NCI-H1105 (cell line): ENCODE measurements at places on chromosomes 2 and 18.

DNA sequence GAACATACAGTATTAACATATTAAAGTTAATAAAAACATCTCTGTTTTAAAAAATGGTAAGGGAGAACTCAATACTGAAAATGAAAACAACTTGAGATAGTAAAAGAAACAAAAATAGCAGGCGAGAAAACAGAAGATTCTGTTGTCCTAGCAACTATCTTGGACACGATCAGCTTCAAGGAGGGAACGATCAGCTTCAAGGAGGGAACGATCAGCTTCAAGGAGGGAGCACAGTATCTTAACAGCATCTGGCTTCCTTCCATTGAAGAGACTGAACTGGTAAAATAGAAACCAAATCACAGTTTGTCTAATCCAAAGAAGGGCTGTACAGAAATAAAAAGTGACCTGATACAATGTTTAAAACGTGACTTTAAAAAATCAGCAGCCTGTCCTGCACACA, 51.8 kb downstream of the NDUFA10 start:
- DNase-seq = no peak

- no peak for DNase-seq
Measured at GRCh38 chr2:73903313-73903712, 10.5 kb downstream of the ACTG2 start.

DNA sequence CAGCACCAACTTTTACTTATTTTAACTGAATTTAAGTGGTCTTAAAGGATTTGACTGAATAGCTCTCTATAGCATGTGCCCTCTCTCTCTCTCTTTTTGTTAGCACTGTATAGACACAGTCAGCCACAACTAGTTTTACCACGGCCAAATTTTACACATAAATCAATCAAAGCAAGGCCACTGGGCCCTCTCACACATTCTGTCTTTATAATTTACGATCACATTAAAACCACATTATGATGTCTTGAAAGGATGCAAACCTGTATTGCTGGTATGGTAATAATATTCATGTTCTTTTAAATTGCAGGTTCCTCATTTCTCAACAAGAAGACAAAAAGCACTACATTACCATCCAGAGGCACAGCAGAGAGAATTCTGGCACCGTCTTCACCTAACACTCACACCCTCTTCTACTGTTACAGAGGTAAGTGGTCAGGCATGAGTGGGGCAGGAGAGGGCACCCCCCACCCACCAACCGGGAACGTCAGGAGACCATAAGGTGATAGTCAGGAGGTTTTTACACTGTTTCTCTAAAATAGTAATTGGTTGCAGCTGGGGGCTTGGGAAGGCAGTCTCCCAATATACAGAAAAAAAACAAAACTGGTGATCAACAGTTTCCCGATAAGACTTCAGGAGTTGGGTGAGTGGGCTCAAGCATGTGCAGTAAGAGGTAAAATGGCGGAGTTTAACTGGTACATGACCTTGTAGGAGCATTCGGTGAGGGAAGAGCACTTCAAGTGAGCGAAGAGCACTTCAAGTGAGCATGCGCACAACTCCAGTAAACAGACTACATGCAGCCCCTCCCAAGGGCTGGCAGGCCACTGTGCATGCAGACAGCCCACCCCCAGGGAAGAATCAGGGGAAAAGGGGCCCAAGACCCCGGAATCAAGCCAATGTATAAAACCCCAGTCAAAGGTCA, 296.7 kb downstream of the PIEZO2 start:
- no peak for DNase-seq

GRCh38 chr2:28282248-28282647, 110.4 kb upstream of the FOSL2 start:
- no peak for DNase-seq

GRCh38 chr2:42736598-42737322, 27.2 kb downstream of the OXER1 start:
- DNase-seq = no peak

DNA sequence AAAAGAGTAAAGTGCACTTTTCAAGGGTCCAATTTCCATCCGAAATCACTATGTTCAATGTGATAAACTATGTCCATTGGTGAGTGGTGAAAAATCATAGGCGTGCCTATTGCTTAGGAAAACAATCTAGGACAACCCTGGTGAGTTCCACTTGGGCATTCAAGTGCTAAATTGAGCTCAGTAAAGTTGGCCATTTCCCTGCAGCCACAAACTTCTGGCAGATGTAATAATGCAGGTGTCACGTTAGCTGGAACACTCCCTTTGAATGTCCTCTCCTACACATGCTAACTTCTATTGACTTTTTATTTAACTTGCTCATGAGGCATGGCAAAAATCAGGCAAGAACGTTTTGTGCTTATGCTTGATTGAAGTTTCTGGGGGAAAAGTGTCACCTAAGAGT, 67.1 kb downstream of the CPS1 start:
- DNase-seq = peak; percentile 10

DNA sequence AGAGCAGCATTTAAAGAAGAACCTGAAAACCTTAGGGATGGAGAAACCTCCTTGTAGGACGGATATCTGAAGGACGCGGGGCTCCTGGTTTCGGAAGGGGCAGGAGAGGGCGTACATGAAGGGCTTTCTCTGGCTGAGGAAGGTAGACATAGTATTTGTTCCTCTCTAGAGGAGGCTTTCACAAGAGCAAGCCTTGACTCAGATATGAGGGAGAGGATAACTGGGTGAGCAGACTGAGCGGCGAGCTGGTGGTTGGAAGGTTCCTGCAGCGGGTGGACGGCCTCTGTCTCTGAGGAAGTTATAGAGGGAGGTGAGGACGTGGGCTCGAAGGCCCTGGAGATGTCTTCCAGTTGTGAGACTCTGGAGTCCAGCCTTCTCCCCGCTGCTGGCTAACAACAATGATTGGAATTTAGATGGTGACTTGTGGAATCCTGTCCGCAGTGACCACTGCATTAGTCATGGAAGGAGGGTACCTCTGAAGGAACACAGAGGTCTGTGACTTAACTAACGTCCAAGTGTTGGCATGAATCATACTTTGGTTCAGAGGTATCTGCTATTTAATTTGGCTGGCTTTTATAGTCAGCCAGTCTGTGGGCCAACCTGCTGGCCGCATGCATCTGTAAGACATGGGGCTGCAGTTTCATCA, 80.9 kb downstream of the ASAP2 start:
- no peak for DNase-seq

- DNase-seq = no peak
Measured at GRCh38 chr18:3625742-3626091, 175.7 kb downstream of the TGIF1 start.

- no peak for DNase-seq
Measured at GRCh38 chr2:21910832-21911507, 787.2 kb downstream of the TDRD15 start.

DNA sequence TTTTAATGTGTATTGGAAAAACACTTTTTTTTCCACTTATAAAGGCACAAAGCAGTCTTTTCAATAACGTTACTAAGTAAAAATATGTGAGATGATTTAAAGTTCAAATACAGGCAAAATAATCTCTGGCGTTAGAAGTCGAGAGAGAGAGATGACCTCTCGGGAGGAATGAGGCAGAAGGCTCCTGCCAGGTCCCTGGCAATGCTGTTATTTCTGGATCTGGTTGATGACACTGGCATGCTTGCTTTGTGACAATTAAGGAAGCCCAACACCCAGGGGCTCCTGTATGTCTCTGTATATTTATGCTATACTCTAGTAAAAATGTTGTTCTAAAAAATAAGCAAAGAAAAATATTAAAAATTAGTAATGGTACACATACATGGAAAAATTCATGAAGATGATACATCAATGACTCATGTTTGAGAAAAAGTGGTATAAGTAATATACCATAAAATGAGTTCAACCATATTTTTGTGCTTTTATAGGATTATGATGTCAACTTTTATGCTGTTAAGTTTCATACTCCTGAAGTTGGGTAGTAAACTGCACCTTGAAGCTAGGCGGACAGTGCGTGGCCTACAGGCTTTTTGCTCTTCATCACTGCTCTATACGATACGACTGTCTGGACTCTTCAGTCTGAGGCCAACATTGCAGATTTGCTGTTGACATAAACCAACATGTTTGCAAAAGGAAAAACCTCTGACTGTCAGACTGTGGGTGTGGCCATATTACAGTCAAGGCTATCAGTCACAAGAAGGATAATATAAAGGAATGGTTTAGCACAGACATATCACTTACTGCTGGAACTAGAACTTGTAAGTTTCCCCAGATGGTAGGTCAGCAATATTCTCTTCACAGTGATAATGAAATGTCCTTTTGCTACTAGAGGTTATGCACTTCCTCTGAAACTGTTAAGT, 19.8 kb downstream of the VPS4B start:
- DNase-seq = no peak

DNA sequence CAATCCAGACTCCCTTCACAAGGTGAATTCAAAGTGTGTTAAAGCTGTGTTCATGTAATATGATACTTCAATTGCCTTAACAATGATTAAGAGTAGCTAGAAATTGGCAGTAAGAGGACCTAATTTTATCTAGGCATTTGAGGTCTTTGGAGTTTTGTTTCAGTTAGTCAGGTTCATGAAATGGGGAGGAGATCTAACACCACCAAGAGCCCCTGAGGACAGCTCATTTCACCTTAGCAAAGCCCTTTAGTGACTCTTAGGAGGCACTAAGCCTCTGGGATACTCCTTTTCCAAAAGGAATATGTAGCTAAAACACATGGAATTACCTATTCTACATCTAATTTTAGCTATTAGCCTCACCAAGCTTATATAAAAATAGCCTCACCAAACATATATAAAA, 716.5 kb upstream of the RAB6C start:
- peak; percentile 5 for DNase-seq

GRCh38 chr2:135490376-135490775, 40.6 kb downstream of the ZRANB3 start:
- DNase-seq = no peak

GRCh38 chr2:201320701-201321100, 36.4 kb downstream of the FLACC1 start:
- no peak for DNase-seq

GRCh38 chr2:71748227-71748626, 294.9 kb downstream of the DYSF start:
- no peak for DNase-seq

- no peak for DNase-seq
Measured at GRCh38 chr2:55403256-55403998, 16.2 kb downstream of the CCDC88A start.

- no peak for DNase-seq
Measured at GRCh38 chr2:213010106-213010779, 141.2 kb downstream of the IKZF2 start.

DNA sequence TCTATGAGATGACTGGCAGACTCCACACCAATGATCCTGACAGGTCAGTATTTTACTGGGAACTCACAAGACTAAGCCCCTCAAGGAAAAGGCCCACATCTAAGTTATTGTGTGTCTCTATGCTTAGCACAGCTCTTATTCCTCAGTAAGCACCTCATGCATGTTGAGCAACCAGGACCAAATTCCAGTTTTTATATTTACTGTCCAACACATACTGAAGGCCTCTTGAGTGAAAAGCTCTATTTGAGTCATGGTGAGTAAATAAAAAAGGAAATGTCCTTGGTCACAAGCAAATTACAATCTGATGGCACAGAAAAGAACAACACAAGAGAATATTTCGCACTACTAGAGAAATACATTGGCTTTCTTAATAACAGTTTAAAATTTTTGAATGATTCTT, 87.9 kb upstream of the ETAA1 start:
- DNase-seq = no peak
